ENCODE measurements at places on chromosomes 3 and 15. TPM values are rescaled to one million over a fixed set of nuclear protein-coding genes. Genes with fewer than 3 reads are reported as not detected.

The ABI3BP gene
- 28.8 TPM for total RNA-seq

GRCh38 chr3:57820479-57820878 lies 64.4 kb downstream of the SLMAP start:
- no peak for DNase-seq

The LMAN1L gene
- total RNA-seq: 20.6 TPM

The IGSF10 gene
- total RNA-seq: 2.6 TPM

DNA sequence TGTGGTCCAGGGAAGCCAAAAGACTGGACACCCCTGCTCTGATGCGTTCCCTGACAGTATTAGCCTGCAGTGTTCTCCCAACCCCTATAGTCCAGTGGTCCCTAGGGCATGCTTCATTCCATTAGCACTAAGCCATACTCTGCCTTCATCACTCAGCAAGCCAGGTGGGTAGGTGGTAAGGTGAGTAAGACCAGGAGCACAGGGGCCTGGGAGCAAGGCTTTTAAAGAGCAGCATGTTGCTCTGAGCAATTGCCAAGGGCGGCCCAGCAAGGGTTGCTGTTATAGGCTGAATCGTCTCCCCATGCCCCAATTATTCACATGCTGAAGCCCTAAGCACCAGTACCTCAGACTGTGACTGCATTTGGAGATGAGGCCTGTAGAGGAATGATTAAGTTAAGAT lies 11.0 kb downstream of the CXCR6 start:
- DNase-seq: no peak

The TJP1 gene
- 104 TPM for total RNA-seq

DNA sequence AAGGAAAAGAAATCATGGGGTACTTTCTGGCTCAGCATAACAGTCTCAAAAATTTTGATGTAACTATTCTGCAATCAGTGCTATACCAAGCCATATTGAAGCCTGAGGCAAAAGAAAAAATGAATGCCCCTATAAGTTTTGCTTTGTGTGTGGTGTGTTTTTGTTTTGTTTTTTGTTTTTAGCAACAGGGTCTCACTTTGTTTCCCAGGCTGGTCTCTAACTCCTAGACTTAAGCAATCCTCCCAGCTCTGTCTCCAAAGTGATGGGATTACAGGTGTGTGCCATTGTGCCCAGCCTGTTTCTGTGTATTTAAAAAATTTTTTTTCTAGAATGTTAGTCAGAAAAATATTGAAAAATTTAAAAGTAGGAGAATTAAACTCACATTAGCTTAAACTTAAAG lies 93.2 kb downstream of the ZNF280D start:
- DNase-seq: no peak

DNA sequence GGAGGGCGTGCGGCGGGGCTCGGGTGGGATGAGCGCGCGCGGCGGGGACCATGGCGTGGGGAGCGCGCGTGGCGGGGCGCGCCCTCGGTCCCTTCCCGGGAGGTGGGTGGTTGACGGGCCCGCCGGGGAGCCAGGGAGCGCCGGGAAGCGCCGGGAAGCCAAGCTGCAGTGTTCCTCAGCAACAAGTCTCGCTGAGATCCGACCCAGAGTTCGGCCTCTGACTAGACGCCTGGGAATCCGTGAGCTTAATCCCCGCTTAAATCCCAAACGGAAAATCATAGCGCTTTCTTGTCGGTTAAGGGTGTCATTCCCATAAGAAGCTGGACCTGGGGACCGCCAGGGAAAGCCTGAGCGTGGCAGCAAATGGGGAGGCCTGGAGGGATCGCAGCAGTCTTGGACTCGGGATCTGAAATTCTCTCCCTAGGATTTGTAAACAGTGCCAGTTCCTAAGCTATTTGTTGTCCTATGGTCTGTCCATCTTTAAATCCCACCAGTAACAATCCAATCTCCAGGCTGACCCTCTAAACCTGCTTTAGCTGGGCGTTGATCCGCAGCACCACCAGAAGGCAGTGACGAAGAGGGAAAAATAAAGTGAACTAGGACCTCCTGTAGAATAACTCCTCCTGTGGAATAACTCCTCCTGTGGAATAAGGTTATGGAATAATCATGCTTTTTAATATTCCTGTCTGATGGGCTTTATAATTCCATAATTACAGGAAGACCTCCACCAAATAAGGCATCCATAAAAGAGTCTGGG lies 570 bp upstream of the NEDD4 start:
- DNase-seq: no peak

DNA sequence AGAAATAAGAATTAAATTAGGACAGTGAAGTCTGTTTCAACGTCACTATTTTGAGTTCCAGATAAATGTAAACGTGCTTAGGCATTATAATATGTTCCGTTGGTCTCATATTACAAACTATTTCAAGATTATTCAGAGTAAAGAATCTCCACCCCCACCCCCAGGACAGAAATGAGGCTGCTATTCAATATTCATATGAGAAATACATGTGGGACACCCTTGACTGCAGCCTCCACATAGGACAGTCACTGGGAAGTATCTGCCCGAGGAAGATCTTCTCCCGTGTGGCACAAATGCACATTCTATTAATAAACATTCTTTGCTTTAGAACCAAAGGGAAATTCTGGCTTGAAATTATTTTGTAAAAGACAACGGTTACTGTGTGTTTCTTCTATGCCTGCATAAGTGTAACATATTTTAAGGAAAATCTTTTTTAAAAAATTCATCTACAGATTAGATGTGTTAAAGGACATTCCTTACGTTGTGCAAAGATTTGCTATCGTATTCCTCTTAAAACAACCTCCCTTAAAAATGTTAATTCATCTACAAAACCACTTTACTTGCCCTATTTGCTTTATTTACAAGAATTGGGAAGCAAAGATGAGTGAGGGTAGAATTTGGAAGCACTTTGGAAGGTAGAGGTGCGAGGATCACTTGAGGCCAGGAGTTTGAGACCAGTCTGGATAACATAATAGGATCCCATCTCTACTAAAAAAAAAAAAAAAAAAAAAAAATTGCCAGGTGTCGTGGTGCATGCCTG lies 148.3 kb upstream of the SOX14 start:
- no peak for DNase-seq

DNA sequence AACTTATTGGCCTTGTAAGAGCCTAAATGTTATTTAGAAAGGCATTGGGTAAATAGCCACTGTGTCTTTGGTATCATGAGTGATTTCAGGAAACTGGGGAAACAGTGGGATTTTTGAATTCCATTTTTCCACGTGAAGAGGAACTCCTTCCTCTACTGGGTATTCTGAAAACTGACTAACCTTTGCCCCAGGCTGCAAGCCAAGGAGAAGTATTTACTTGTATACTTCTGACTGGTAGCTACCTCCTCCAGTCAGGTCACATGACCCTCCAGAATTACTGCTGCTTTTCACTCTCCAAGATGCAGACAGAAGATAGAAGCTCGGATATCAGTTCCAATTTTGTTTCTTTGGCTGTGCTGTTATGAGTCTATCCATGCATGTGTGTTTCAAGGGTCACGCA lies 50.9 kb upstream of the MAP3K13 start:
- no peak for DNase-seq

DNA sequence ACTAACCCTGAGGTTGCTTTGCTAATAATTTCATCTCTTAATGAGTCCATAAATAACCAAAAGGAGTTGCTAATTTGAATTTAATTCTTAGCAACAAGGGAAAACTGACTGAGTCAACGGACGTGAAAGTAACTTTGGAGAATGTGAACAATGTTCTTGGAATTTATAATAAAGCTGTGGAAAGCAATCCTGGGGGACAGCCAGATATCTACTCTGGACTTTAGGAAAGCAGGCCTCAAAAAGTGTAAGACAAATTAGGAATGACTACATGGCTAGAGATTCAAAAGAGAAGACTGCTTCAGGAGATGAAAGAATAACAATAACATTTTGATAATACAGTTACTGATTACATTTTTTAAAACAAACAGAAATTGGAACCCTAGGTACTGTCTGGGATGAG lies 318.4 kb upstream of the COL8A1 start:
- DNase-seq: no peak

DNA sequence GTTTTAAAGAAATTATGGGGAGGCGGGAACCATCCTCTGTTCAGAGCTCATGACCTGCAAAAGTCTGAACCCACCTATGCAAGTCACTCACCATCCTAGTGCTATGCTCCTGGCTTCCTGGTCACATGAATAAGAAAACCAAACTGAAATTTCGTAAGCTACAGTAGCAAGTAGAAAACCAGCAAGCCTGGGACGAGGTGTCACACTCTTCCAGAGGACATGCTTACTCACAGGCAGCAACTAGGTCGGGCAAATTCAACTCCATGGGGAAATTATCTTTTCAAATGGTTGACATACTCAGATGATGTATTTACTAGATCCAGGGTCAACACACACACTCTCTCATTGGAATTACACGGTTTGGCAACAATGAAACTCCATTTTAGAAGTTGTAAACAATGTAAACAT lies 31.3 kb downstream of the LDHAL6B start:
- no peak for DNase-seq

GRCh38 chr15:32765236-32765635 lies 47.4 kb downstream of the GREM1 start:
- no peak for DNase-seq

- DNase-seq: no peak
Observed at GRCh38 chr3:147538034-147538433, 128.9 kb downstream of the ZIC1 start.

DNA sequence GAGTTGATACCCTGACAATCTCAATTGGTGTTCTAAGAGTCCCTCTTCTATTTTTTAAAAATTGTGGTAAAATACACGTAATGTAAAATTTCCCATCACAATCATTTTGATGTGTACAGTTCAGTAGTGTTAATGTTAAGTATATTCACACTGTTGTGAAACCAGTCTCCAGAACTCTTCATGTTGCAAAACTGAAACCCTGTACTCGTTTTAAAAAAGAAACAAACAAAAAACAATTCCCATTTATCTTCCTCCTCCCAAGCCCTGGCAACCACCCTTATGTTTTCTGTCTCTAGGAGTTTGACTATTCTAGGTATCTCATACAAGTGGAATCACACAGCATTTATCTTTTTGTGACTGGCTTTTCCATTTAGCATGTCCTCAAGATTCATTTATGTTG lies 28.7 kb upstream of the ALPK3 start:
- no peak for DNase-seq

The CRABP1 gene
- total RNA-seq: not detected

The ADGRG7 gene
- total RNA-seq: not detected

DNA sequence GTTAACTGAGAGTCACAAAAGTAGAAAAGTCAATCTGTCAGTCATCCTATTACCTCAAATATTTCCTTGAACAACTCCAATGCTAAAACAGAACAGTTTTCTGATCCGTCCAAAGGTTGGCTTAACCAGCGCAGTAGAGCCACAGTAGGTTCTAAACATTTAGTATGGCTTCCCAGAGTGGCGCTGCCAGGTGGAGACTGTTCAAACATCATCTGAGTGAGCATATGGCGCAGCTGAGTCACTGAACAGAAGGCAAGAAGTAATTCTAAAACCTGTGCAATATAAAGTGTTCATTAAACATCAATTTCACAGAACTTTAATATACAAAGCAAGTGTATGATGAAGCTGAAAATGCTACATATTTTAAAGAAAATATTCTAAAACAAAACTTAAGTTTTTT lies 19.9 kb downstream of the CIP2A start:
- DNase-seq: no peak

DNA sequence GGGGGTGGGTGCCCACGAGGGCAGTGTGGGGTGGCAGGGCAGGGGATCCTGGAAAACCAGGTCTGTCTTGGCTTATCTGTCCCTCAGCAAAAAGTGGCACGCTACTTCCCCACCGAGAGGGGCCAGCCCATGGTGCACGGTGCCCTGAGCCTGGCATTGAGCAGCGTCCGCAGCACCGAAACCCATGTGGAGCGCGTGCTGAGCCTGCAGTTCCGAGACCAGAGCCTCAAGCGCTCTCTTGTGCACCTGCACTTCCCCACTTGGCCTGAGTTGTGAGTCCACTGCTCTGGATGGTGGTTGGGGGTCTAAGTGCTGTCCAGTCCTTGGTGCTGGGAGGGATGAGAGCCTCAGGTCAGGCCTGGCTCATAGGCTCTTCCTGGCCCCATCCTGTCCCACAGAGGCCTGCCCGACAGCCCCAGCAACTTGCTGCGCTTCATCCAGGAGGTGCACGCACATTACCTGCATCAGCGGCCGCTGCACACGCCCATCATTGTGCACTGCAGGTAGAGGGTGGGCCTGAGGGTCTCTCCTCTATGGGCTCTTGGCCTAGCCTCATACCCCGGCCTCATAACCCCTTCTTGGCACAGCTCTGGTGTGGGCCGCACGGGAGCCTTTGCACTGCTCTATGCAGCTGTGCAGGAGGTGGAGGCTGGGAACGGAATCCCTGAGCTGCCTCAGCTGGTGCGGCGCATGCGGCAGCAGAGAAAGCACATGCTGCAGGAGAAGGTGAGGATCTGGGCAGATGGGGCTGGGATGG lies 31.1 kb downstream of the PTPN23 start:
- DNase-seq: no peak

- no peak for DNase-seq
Observed at GRCh38 chr3:173501931-173502489, 104.5 kb downstream of the NLGN1 start.

The WDR49 gene
- total RNA-seq: 2.6 TPM

DNA sequence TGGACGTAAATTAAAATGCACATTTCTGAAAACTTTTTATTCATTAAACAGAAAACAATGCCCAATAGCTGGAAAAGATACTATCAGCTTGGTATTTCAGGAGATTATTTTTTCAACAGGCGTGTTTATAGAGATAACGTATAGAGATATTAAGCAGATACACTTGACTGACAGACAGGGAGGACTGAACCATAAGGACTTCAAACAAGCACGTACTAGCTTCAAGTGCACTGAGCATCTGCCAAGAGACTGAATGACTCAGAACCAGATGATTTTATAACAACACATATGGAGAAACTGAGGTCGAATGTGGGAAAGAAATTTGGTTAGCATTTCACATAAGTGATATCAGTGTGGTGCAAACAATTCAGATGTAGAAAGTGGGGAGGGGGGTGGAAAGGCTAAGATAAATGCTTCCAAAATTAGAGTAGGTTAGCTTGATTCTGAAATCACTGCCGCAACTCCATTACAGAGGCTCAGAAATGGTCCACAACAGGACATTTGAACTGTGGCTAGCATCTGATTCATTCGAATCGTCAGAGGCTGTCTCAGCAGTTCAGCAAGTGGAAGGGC lies 103.5 kb downstream of the SEMA6D start:
- no peak for DNase-seq

DNA sequence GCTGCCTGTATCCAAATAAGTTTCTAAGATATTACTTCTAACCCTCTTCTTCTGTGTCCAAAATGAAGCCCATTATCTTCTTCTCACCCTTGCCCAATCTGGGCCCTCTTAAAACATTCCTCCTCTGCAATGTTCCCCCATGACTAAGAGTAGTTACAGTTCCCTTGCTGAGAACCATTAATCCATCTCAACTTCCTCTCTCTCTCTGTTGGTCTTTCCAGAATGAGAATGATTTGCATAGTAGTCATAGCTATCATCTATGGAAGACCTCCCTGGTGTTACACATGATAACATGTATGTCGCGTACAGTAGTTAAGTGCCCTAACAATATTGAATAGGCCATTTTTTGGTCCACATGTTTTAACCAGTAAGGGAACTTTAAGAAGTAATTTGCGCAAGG lies 177.9 kb downstream of the ANXA2 start:
- no peak for DNase-seq

The MAP6D1 gene
- total RNA-seq: 3.0 TPM

All from Right ventricle myocardium superior (tissue), 1 donor.